ENCODE measurements at places on chromosomes 2 and 18.

GRCh38 chr2:213238753-213239495 is 45.3 kb upstream of the SPAG16 start:
- no peak for DNase-seq

DNA sequence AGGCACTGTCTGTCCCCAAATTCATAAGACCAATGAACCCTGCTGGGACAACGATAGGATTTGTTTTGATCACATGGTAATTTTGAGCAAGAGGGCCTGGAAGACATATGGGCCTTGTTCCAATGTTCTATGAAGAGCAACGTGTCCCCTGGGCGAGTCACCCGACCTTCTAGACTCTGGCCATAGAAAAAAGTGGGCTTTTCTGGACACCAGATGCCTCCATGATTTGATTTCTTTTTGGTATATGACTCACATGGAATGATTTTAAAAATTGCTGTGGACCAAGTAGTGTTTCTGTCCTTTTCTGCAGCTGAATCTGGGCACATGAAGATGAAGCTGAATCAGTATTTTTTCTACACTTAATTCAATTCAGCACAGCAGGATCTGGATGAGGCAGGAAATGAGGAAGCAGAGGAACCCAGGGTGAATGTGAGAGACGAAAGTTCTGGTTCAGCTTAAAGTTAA is 104.9 kb downstream of the CDC42EP3 start:
- no peak for DNase-seq

DNA sequence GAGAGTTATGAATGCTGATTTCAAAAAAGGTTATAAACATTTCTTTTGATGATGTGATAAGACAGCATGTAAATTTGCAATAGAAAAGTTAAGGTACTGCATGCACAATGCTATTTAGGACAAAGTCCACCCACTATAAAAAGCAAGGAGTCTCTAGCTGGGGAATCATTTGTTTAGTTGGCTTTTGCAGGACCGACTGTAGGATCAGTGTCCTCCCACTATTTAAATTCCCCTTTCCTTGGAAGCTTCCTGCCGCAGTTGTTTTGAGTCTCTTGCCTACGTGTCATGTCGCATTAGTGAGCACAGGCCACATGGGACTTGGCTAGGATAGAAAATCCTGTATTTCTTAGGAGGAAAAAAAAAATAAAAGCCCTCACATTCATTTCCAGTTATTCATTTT is 13.1 kb downstream of the QPCT start:
- DNase-seq, result no peak

DNA sequence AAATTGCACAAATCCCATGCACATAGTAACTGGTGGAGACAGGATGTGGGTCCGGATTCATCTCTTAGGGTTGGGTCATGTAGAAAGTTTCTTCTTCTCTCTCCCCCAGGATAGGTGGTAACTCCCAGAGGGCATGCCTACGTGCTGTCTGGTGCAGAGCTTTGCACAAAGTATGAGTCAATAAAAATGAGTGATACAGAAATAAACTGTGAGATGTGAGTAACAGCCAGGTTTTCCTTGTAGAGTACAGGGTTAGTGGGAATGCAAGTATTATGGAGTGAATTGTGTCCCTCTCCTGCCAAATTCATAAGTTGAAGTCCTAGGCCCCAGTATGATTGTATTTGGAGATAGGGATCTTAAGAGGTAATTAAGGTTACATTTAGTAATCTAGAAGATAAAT is 289.4 kb downstream of the ALK start:
- no peak for DNase-seq

GRCh38 chr2:23620841-23621341 is 235.9 kb downstream of the KLHL29 start:
- DNase-seq, result no peak

DNA sequence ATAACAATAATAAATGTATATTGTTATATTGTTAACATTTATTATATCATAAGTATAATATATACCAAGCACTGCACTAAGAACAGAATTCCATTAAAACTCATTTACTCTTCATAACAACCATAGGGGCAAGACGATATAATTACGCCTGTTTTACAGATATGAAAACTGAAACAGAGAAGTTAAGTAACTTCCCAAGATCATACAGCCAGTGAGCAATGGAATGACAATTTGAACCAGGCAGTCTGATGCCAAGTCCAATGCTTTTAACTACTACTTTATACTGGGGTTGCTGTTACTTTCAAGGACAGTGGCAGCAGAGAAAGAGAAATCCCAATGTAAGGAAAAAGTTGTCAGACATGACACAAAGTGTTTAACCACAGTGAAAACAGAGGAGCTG is 338.8 kb upstream of the ID2 start:
- no peak for DNase-seq

DNA sequence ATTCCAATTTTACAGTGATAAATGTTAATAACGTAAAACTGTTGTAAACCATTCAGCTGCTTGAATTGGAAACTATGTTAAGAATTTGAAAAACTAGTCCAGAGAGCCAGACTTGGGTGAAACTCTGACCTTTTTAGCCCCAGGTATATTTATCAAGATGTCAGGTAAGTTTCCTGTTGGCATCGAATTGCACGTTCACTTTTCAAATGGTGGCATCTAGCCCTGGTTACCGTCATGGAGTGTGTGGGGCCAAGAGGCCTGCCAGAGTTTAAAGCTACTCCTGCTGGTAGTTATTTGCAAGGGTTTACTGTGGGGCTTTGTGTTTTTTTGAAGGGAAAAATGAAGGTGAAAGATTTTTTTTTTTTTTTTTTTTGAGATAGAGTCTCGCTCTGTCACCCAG is 109.9 kb downstream of the WDSUB1 start:
- DNase-seq, result peak; percentile 17

- no peak for DNase-seq
Observed at GRCh38 chr18:40013001-40013609, 1941.9 kb upstream of the PIK3C3 start.

- DNase-seq, result no peak
Observed at GRCh38 chr18:64380117-64380516, 231.2 kb upstream of the LINC00305 start.

DNA sequence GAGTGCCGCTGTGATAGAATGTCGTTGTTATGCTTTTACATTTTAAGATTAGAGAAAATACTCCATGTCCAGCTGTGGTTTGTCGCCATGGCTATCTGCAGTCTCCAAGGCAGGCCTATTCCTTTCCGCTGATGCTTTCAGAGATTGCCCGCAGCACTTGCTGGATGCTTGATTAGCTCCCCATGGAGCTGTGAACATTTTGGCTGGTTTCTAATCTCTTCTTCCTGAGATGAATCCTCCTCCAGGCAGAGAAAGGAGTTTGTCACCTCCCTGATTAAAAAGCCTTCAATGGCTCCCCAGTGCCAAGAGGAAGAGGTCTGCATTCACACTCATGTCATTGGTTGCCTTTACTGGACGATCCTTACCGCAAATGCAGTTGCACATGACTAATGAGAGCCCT is 32.6 kb upstream of the LPIN1 start:
- no peak for DNase-seq

- DNase-seq, result no peak
Observed at GRCh38 chr2:45684756-45685155, 33.3 kb downstream of the PRKCE start.

- DNase-seq, result no peak
Observed at GRCh38 chr18:69365658-69366057, 35.0 kb upstream of the DOK6 start.

DNA sequence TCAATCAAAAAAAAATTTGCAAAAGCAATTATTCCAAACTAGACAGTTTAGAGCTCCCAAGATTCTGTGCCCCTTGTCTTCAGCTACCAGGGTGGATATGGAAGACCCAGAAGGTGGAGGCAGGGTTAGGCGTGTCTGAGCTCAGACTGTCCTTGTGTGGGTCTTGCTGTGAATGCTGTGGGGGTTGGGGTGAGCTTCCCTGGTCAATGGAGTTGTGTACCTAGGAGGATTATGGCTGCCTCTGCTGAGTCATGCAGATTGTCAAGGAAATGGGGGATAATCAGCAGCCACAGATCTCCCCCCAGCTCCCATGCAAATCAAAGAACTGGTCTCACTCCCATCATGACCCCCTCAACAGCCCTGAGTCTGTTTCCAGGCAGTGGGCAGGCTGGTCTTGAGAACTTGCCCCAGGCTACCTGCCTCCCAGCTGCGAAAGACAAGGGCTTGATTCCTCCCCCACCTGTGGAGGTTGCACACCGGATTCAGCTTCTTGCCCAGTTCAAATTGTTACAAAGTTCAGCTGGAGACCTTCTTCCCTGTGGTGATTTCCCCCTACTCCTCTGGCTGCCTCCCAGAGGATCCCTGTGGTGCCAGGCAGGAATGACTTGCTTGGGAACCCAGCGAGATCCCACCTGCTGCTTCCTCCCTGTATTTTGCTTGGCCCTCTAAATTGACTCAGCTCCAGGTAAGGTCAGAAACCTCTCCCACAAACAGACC is 77.0 kb downstream of the RAD51AP2 start:
- no peak for DNase-seq

DNA sequence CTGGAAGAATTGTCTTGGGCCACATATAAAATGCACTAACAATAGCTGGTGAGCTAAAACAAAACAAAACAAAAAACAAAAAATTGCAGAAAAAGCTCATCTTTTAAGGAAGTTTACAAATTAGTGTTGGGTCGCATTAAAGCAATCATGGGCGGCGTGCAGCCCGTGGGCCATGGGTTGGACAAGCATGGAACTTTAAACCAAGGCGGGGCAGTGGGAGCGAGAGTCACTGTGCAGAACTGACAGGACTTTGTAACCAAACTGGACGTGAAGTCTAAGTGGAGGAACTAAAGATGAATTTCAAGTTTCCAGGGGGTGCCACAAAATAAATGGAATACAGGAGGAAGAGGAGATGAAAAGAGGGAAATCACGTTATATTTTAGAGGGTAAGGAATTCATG is 80.7 kb downstream of the PSMG2 start:
- no peak for DNase-seq

GRCh38 chr2:68774569-68775271 is 40.1 kb downstream of the ARHGAP25 start:
- no peak for DNase-seq

DNA sequence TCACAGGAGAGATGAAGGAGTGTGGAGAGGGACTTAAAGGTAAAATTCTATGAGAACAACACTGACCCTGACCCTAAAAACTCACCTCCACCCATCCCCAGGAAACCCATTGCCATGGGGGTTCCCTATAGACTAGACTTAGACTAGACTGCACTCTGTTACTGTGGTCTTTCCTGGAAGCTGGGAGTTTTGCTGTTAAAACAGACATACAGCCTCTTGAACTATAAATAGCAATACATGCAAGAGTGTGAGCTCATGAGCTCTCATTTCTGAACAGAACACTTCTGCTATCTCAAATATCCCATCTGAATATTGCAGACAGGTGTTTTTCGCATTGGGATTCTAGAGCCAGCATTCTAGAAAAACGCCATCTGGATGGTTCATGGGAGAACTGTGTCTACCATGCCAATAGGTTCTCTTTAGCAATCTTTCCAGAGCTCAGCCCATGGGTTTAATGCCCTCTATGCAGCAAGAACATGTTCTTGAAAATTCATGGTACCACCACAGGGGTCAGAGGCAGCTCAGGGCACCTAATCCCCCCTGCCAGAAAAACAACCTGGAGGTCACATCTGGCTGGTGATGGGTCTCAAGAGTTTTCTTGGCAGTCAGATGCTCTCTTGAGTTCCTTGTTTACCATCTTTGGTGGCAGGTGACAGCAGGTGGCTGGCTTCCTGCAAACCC is 51.9 kb downstream of the SLC14A2 start:
- no peak for DNase-seq

DNA sequence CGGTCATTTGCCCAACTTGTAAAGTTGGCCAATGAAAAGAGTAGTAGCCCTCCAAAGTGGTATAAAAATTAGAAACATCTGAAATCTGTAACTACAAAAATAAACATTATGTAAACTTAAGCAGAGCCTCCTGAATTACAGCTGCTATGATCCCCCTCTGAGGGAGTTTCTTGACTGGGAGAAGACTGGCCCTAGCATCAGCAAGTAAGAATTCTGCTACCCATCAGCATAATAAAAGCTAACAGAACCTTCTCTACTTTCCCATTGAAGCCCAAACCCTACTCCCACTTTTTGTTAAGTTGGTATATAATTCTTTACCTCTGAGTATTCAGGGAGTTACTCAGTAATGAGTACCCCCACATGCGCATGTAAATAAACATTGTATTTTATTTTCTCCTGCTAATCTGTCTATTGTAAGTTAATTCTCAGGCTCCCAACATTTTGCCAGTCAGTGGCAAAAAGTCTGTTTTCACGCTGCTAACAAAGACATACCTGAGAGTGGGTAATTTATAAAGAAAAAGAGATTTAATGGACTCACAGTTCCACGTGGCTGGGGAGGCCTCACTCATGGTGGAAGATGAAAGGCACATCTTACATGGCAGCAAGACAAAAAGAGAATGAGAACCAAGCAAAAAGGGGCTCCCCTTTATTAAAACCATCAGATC is 71.3 kb downstream of the MYL12B start:
- no peak for DNase-seq

- no peak for DNase-seq
Observed at GRCh38 chr2:157696036-157696435, 67.4 kb upstream of the ACVR1C start.

- no peak for DNase-seq
Observed at GRCh38 chr2:188902901-188903491, 71.2 kb upstream of the COL3A1 start.

GRCh38 chr2:1633092-1633671 is 111.1 kb downstream of the PXDN start:
- DNase-seq, result peak; percentile 34

GRCh38 chr2:144496092-144496976 is 23.6 kb downstream of the ZEB2 start:
- peak; percentile 69 for DNase-seq
